ENCODE measurements at places on chromosomes 2 and 18.

DNA sequence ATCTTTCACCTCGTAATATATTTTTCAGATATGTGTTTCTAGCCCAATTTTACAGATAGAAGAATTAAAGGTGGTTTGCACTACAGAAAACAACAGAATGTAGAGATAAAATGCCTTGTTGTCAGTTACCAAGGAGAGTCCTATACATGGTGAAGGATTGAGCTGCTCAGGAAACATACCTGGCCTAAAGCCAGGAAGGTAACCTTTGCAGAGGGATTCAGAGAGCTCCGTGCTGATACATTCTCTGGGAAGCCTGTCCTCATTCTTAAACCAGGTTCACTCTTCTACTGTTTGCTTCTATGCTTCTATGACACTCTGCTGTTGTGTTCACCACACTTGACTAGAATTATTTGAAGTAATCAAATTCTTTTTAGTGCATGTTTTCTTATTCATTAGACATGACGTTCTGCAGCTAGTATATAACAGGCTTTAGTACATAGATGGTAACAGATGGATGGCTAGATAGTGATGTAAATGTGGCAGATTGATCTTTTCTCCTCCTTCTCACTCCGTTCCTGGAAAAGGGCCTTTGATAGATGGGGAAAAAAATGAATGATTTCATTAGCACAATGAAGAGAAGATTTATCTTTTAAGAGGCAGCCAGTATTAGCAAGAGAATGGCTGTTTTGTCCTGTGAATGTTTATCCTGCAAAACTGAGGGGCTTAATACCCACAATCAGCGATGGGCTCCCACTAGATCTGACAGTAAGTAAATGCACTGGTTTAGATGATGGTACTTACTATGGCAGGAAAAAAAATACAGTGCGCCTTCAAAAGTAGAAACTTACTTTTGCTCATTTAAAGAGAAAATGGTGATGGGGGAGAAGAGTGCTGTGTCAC lies 589.6 kb upstream of the FAM98A start:
- DNase-seq = no peak

DNA sequence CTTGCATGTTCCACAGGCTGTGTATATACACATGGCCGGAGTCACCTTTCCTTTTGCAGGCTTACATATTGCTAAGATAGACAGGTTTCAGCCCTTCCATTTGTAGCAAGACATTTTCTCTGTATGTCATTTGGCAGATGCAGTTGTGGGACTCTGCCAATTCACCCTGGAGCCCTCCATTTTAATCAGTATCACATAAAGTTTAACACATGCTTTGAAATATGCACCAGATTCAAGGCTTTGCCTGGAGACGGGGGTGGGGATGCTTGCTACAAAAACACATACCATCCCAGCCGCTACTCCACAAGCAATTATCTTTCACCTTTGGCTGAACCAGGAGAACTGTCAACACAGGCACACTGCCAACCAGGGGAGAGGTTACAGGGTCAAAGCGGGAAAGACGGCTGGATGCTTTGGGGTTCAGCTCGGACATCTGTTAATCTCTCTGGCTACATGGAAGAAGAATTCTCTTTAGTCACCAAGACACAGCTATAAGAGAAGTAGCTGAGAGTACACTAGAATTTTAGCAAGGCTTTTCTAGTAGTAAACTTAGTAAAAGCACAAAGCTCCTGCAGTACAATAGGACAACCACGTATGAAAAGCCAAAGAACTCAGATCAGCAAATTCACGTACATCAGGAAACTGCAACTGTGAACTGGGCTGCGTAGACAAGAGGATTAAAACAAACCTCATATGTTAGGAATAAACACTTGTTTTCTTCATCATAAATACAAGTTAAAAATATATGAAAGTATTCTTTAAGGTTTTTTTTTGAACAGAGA lies 130.9 kb downstream of the EXOC6B start:
- no peak for DNase-seq

DNA sequence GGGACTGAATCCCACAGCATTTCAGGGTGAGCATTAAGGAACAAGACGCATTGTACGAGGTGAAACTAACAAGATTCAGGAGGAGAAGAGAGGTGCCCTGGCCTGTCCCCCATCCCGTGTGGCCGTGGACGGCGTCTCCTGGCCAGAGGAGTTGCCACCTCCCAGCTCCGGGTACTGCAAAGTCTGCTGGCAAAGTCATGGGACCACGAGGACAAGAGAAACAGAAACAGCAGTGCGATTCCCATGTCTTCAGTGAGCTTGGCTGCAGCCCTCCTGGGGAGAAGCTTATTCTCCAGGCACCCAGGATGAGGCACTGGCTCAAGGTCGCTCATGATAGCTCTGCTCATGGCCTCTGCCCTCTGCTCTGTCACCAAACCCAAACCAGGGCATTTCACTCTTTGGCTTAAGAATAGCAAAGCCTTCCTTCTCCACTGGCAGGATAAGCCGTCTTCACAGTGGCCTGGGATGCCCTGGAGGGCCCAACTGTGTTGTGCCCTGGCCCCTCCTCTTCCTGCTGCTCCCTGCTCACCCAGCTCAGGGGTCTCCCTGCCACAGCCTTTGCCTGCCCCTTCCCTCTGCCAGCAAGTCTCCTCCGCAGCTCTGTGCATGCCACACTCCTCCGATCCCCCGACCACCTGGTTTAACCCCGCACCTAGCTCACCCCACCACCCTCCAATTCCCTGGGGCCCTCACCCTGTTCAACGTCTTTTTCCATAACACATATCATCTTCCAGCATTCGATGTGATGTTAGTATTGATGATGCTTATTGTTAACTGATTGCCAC lies 144.8 kb downstream of the PXDN start:
- DNase-seq = no peak

DNA sequence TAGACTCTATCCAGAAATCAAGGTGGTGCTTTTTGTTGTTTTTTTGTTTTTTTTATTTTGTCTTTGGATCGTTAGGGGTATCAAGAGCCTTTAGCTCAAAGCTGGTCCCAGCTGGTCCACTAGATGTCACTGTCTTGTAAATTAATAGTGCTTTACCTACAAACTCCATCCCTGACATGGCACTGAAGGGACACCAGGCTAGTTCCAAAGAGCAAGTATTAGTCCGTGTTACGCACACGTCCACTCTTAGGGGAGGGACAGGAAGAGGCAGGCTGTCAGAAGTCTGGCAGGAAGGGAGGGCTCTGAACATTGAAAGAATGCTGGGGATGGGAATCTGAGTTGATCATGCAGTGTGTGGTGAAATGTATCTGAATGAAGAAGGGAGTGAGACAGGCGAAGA lies 85.9 kb upstream of the CCBE1 start:
- DNase-seq = peak; percentile 80

DNA sequence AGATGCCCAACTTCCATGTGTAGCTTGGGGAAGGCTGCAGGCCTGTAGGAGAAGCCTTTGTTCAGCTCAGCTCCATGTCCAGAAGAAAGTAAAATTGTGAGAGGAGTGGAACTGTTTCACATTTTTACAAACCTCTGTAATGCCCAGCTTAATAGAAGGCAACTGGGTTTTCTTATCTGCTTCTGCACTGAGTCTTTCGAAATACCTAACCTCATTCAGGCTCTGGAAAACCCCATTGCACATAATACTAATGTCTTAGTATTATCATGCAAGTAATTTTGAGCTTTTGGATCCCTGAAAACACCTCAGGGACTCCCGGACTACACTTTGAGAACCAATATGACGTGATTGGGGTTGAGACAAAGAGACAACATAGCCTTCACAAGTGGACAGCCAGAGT lies 5.8 kb downstream of the SMIM21 start:
- no peak for DNase-seq

DNA sequence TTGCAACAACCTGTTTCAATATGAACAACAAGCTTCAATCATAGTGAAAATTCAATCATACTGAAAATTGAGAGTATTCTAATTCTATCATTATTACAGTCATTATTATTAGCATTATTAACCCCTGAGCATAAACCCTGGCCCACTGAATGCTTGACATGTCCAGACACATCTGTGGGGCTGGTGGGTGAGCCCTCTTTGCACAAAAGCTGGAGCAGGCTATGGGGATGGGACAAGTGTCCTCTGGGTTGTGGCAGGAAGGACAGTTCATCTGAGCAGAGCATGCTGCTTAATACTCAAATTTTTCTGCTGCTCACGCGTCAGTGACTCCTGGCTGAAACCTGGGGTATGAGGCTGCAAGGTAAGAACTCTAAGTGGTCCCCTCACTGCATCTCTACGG lies 451.1 kb upstream of the POU3F3 start:
- no peak for DNase-seq

DNA sequence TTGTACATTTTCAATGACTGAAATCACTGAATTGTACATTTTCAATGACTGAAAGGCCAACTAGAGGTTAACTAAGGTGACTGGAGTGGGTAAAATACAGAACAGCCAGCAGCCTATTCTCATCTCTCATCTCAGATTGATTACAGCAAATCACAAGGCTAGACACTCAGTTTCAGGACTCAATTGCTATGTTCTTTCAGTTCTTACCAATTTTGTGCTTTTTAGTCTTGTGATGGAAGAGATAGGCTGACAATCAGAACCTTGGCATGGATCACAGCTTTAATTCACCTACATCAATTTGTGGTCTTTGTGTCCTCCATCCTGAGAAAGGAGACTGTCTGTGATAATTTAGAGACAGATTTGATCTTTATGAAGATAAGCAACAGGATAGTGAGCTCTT lies 124.7 kb downstream of the GULP1 start:
- no peak for DNase-seq

DNA sequence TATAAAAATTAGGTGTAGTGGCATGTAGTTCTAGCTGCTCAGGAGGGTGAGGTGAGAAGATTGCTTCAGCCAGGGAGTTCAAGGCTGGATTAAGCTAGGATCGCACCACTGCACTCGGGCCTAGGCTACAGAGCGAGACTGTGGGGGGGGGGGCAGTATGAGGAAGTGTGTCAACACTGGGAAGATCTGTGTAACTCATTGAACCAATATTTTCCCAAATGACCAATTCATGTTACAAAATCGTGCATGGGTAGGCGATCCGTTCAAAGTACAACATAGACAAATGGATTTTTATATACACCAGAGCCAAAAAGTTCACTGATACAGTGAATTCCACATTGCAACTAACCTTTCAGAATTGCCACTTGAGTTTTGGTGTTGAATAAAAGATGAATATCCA lies 8.1 kb downstream of the SMAD4 start:
- DNase-seq = no peak

DNA sequence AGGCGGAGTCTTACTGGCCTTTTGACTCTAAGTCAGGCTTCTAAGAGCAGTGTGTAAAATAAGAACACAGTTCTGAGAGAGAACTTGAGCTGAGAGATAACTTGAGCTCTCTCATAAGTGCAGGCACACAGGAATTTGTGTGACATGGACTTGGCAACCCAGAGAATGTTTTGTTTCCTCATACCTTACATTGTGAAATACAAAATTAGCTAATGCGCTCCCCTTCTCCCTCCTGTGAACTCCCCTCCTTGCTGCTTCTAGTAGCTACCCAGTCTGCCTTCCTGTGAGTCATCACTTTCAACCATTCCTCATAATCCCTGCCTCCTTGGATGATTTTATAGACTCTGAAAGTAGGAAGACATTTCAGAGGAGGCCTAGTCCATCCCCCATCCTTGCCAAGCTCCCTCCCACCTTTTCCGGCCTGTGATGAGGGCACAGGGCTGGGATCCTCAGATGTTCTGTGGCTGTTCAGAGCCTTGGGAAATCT lies 22.6 kb downstream of the FER1L5 start:
- peak; percentile 92 for DNase-seq

- DNase-seq = no peak
Measured at GRCh38 chr18:50247561-50247960, 18.7 kb downstream of the CFAP53 start.

DNA sequence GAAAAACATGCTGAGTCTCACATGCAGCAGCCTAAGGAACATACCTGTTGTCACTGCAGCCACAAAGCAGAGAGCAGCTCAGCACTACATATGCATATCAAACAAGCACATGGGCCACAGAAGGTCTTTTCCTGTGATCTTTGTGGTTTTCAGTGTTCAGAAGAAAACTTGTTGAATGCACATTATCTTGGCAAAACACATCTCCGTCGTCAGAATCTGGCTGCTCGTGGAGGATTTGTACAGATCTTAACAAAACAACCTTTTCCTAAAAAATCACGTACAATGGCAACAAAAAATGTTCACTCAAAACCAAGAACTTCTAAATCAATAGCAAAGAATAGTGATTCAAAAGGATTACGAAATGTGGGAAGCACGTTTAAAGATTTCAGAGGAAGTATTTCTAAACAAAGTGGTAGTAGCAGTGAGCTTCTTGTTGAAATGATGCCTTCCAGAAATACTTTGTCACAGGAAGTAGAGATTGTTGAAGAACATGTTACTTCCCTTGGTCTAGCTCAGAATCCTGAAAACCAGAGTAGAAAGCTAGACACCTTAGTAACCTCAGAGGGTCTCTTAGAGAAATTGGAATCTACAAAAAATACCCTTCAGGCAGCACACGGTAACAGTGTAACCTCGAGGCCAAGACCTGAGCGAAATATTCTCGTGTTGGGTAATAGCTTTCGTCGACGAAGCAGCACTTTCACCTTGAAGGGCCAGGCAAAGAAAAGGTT lies 34.1 kb downstream of the ZNF407 start:
- no peak for DNase-seq

DNA sequence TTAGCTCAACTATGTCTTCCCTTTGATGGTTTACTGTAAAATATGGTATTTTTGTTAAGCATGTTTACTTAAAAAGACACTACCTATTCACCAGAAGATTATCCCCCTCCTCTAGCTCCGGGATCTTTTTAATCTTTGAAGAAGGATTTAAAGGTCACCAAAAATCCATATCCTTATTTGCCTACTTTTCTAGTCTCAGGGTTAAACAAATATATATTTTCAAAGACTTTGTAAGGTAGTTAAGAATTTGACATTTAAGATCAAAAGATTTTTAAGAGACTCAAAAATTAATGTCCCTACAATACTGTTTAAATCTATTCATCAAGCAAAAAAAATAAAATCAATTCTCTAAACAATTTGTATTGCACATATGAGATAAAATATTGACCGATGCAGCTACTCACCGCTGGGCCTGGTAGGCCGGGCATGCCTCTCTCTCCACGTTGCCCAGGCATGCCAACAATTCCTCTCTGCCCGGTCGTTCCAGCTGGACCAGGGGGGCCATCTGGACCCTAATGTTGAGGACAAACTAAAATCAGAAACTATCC lies 76.1 kb downstream of the COL3A1 start:
- DNase-seq = no peak

DNA sequence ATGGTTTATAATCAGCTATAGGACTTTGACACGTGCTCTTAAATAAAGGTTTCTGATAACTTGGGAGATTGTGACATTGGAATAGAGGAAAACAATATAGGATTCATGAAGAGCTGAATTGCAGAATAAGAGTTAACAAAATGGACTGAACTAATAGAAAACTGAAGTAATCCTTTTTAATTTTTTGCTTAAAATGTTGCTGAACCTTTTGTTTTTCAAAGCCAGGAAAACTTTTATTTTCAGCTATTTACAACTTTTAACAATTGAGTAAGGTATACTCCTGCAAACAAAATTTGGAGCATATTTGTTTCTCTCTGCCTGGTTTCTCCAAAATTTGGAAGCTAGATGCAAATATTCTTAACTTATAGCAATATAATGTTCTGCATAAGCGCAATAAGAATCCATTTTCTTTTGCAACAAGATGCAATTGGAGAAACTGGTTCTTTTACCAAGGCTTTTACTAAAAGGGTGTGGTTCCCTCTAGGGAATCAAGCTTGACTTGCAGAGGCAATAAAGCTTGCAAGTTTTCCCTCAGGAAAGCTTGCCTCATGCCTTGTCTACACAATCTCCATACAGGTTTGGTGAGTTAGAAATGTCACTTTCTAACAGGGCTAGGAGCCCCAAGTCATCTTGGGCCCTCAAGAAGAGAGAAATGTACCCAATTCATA lies 10.3 kb upstream of the PDK1 start:
- DNase-seq = no peak

Data from HT1080 (cell line).